Memory B cell (primary cell): ENCODE measurements at places on chromosomes 11 and 22.

DNA sequence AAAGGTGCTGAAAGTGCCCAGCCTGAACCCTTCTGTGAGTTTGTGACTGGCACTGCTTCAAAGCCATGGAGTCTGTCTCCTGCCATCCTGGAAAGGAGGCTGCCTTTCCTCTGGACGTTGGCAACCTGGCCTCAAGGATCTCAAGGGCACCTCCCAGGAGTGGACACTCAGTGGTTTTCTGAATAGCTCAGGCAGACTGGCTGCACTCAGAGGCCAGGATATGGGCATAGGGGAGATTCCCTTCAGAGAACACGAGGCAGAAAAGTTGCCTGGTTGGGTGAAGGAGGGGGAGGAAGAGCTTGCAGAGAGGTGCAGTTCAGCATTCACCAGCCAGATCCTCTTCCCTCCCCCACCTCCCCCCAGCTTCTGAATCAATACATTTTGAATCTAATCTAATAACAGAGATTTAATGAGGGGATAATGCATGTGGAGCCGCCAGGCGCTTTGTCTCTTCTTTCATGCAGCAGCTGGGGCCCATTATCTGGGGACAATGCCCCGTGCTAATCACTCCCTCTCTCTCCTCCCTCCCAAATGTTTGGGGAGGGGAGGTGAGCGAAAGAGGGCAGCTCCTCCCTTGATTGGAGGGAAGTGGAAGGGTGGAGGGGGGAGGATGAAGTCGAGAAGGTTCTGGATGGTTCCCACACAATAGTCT lies 17.7 kb downstream of the HTR3A start:
- peaks cover 2% of the 10 kb centered on the region for H3K27me3 ChIP-seq
- H3K27ac ChIP-seq: no peak overlapping the region
- H3K36me3 ChIP-seq: peaks cover 2% of the 10 kb centered on the region
- no peak for DNase-seq
- no peak overlapping the region for H3K4me3 ChIP-seq

DNA sequence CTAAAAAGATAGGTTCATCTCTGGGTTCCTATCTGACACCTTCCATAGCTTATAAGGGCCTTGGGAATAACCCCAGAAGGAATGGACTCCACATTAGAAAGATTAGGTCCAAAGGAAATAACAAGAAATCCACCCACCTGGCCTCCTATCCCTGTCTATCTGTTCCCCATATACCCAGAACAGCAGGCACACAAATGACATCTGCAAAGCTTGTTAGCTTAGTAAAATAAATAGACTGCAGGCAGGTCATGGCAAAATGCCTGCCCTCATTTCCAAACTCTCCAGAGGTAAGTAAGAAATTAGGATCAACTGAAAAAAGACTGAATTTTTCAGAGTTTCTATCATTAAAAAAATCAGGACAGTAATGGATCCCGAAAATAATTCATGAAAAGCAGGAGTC lies 489.5 kb downstream of the DLG2 start:
- no peak overlapping the region for H3K4me3 ChIP-seq
- H3K27ac ChIP-seq: no peak overlapping the region
- DNase-seq: no peak
- H3K36me3 ChIP-seq: no peaks in the 10 kb centered on the region
- H3K4me1 ChIP-seq: no peaks in the 10 kb centered on the region
- no peaks in the 10 kb centered on the region for H3K27me3 ChIP-seq

GRCh38 chr11:253160-253885 lies 16.5 kb downstream of the PSMD13 start:
- no peaks in the 10 kb centered on the region for H3K27me3 ChIP-seq
- peaks cover 22% of the 10 kb centered on the region for H3K36me3 ChIP-seq
- peaks cover 21% of the 10 kb centered on the region for H3K4me1 ChIP-seq
- no peak overlapping the region for H3K4me3 ChIP-seq

- peaks cover 24% of the 10 kb centered on the region for H3K36me3 ChIP-seq
- H3K4me3 ChIP-seq: peak overlapping the region; percentile 99
- DNase-seq: no peak
- peak overlapping the region; percentile 99 for H3K27ac ChIP-seq
- H3K4me1 ChIP-seq: peaks cover 34% of the 10 kb centered on the region
Observed at GRCh38 chr11:10856689-10857458, 979 bp downstream of the ZBED5 start.
